ENCODE measurements at places on chromosomes 16 and 17. TPM values are rescaled to one million over a fixed set of nuclear protein-coding genes. Genes with fewer than 3 reads are reported as not detected.

DNA sequence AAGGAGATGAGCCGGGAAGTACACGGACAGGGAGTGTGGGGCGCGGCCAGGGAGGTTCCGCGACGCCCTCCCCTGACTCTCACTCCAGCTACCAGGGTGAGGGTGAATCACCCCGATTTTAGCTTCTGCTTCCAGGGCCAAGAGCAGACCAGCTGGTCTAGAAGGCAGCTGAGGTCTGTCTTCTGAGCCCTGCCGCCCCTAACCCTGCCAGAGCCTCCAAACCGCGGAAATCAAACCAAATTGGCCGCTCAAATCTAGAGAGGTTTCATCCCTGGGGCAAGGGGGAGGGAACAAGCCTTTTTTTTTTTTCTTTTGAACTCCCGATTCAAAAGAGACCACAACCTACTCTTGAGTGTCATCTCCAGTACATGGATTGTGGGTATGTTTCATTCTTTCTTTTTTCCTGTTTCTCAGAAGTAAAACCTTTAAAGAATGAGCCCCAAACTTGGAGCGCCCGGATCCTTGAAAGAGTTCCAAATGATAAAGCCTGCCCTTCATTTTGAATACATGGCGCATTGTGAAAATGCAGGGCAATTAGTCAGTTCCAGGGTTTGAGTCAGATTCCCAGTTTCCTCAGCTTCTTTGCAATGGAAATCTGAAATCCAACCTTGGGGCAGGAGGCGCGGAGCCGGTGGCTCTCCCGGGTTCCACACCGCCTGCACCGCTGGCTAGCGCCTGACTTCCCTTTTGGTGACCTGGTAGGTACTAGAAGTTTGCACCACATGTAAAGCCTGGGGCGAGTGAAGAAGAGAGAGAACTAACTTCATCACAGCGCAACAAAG is 16.5 kb upstream of the ZFHX3 start:
- H3K4me1 ChIP-seq = peaks cover 18% of the 10 kb centered on the region
- no peak for DNase-seq
- H3K36me3 ChIP-seq = no peaks in the 10 kb centered on the region
- no peak overlapping the region for H3K27ac ChIP-seq
- H3K27me3 ChIP-seq = peaks cover 40% of the 10 kb centered on the region
- peak overlapping the region; percentile 28 for H3K4me3 ChIP-seq

DNA sequence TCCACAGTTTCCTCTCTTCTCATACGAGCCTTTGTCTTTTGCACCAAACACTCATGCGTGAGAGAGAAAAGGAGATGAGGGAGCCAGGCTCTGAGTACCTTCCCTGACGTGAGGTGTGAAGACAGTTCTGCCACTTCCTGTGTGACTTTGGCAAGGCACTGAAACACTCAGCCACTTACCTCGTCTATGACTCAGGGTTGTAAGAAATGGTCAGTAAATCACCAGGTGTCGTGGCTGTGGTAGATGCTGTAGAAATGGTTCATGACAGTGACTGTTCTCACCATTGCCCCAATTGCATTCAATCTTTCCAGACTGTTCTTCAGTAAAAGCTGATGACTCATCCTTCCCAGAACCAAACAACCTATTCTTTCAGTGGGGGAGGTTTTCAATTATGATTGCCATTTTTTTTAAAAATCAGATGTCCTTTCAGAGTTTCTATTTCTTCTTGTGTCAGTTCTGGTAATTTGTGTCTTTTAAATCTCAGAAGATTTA is 49.2 kb upstream of the CBFA2T3 start:
- H3K36me3 ChIP-seq = peaks cover 26% of the 10 kb centered on the region
- no peak overlapping the region for H3K27ac ChIP-seq
- peaks cover 5% of the 10 kb centered on the region for H3K27me3 ChIP-seq
- H3K4me1 ChIP-seq = peaks cover 11% of the 10 kb centered on the region

CEP295NL gene
- total RNA-seq = 6.4 TPM

- H3K4me1 ChIP-seq = peaks cover 39% of the 10 kb centered on the region
- H3K27me3 ChIP-seq = peaks cover 2% of the 10 kb centered on the region
- H3K27ac ChIP-seq = no peak overlapping the region
- H3K4me3 ChIP-seq = no peak overlapping the region
- no peaks in the 10 kb centered on the region for H3K36me3 ChIP-seq
- DNase-seq = no peak
Observed at GRCh38 chr16:27239026-27239425, 29.5 kb downstream of the NSMCE1 start.

DNA sequence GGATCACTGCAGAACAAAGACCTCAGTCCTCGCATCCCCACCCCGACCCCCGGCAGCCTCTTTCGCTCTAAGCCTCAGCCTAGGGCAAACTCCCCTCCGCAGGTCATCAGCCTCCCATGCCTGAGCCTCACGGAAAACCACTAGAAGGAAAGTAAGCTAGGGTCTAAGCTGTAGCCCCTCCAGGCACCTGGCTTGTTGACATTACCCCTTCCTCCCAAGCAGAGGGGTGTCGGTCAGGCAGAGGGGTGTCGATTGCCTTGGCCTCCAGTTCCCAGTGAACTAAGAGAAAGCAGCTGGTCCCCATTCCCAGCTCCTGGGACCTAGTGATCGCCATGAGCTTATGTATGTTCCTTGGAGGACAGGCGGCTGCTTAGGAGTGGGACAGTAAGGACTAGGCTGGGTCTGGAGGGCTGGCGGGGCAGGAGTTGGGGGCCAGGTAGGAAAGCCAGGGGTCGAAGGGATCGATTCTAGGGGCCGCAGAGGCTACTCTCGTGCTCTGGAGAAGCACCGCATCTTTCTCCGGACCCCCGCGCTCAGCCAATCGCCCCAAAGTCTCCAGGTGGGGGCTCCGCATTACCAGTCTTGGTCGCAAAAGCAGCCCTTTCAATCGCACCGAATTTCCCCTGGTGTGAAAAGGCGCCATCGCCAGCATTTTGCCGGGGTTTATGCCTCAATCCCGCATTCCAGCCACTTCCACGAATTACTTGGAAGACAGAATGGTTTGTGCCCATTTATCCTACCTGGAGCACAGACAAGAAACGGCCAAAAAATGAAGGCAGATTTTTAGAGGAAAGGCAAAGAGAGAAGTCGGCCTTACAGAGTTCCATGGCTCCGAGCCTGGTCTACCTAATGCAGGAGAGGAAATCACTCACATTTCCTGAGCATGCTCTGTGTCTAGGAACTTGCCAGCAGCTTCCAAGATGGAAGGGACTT is 21.3 kb upstream of the HOXB13 start:
- no peaks in the 10 kb centered on the region for H3K36me3 ChIP-seq
- no peak for DNase-seq
- H3K4me3 ChIP-seq = no peak overlapping the region

- peaks cover 7% of the 10 kb centered on the region for H3K27me3 ChIP-seq
- H3K36me3 ChIP-seq = peaks cover 5% of the 10 kb centered on the region
- peaks cover 12% of the 10 kb centered on the region for H3K4me1 ChIP-seq
Observed at GRCh38 chr17:4362141-4362540, 4.3 kb downstream of the UBE2G1 start.

DNA sequence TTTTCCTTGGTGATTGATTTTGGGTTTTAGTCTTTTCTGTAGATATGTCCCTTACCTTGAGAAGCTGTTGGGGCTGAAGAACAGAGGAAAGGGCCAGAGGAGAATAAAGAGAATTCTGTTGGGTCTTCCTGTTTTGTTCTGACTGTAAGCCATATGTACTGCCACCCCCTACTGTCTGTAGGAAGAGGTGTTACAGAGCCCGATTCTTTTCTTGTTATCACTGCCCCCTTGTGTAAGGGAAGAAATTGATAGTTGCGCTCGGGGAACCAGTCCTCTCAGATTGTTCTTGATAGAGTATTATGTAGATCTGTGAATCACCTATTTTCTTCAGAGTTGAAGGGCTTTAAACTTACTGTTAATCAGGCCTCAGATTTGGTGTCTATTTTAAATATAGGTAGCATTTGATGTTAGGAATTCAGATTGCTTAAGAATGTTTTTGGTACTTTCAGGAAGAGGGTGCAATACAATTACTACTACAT is 2.4 kb downstream of the TANC2 start:
- no peaks in the 10 kb centered on the region for H3K36me3 ChIP-seq
- peaks cover 5% of the 10 kb centered on the region for H3K27me3 ChIP-seq
- peaks cover 14% of the 10 kb centered on the region for H3K4me1 ChIP-seq
- H3K27ac ChIP-seq = peak overlapping the region; percentile 76
- H3K4me3 ChIP-seq = peak overlapping the region; percentile 61
